ENCODE measurements at places on chromosomes 5 and 9. TPM values are rescaled to one million over a fixed set of nuclear protein-coding genes. Genes with fewer than 3 reads are reported as not detected.

WDR36 gene
- total RNA-seq, result 24.5 TPM

GDA gene
- 0.52 TPM for total RNA-seq

FOXD4L3 gene
- not detected for total RNA-seq

IL17B gene
- 247 TPM for total RNA-seq

Measured in skeletal muscle tissue (tissue), 5 donors.